ENCODE measurements at places on chromosomes 2 and 18.

DNA sequence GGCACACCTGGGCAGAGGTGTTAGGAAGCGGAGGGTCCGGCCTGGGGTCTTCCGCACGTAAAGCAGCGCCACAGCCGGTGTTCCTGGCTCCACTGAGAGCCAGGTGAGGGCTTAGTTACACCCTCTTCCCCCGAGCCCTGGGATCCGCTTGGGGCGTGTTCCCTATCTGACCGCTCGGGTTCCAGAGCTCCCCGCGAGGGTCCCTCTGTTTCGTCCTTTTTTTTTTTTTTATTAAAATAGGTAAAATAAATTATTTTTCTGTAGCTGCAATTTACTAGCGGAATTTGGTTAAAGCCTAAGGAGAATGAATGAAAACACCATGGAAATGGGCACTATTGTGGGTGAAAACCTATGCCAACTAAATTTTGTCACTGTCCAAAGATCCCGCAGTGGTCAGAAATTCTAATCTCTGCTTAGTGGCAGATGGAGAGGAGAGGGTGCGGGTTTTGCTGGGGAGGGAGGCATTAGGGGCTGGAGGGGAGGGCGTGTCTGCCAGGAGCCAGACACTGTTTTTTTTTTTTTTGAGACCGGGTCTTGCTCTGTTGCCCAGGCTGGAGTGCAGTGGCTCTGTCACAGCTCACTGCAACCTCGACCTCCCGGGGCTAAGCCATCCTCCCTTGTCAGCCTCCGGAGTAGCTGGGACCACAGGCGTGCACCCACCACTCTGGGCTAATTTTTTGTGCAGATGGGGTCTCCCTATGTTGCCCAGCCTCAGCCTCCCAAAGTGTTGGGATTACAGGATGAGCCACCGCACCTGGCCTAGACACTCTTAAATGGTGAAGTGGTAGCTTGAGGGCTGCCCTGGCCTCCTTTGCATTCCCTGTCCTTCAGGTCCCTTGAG, 834 bp downstream of the PDCL3 start:
- DNase-seq, result no peak

DNA sequence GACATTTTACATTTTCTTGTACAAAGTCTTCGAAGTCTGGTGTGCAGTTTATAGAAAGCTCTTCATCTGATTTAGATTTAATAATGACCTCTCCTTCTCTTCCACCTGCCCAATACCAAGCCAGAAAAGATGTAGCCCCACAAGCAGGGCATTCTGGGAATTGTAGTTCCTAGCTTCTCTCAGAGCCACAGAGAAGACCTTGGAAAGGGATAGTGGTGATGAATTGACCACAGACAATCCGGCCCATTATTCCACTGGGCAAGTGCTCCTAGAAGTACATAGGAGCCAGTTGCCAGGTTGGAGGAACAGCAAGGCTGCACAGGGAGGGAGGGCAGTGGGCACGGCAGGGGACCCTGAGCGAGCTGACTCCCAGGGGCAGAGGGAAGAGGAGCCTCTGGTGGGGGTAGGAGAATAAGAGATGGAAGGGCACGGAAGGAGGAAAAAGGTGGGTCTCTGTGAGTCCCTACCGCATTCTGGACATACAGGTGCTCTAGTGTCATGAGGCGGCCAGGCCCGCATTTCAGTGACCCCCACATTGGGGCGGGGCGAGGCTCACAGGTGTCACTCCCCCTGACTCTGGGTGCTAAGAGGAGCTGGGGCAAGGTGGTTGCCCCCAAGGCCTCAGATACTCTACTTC, 152.5 kb upstream of the HAAO start:
- no peak for DNase-seq

DNA sequence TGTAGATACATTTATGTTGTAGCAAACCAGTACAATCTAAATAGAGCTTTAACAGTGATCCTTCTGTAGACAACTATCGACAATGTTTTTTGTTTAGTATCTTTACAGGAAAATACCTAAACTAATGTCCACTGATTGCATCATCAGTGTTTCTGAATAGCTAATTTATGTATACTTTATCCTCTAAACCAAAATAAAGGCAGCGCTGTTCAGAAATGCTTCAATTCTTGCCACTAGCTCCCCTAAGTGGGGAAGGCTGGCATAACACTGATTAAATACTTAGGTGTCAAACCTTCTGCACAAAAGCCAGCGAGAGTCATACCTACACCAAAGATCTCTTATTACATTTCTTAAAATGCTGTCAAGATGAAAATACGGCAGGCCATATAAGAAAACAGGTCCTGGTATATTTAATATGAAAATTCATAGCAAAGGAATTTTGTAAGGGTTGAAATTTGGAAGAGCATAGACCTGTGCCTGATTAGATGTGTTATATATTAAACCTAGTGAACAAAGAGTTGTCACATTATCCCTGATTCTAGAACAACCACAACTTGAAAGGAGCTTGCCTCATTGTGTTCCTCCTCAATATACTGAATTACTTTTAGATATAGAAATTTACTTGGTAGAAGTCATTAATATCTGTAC, 1693.4 kb upstream of the SLC39A10 start:
- DNase-seq, result peak; percentile 35

DNA sequence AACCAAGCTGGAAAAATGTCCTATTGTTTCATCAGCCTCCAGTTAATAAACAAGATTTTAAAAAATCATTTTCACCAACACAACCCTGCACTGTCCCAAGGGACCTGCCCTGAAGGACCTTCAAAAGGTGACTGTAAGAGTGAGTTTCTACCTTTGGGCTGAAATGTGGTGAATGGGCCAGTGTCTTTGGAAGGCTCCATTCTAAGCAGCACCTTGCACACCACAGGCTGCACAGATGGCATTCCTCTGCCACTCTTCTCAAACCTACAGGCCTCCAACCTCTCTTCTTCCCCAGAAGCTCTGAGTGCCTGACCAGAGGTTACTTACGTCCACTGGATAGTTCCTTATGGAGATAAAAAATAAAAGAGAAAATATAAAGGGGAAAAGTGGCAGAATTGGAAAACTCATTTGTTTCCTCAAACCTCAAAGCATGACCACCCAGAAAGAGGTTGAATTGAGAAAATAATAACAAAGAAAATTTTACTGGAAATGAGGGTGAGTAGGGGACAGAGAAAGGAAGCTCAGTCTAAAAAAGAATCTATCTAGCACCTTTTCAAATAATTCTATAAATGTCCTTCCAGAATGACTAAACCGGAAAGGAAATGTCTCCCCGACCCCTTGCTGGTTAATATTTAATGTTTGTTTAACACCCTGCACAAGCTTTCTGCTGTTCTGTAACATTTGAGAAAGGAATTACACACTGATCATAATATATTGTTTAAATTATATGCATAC, 175.7 kb downstream of the METTL4 start:
- DNase-seq, result no peak

DNA sequence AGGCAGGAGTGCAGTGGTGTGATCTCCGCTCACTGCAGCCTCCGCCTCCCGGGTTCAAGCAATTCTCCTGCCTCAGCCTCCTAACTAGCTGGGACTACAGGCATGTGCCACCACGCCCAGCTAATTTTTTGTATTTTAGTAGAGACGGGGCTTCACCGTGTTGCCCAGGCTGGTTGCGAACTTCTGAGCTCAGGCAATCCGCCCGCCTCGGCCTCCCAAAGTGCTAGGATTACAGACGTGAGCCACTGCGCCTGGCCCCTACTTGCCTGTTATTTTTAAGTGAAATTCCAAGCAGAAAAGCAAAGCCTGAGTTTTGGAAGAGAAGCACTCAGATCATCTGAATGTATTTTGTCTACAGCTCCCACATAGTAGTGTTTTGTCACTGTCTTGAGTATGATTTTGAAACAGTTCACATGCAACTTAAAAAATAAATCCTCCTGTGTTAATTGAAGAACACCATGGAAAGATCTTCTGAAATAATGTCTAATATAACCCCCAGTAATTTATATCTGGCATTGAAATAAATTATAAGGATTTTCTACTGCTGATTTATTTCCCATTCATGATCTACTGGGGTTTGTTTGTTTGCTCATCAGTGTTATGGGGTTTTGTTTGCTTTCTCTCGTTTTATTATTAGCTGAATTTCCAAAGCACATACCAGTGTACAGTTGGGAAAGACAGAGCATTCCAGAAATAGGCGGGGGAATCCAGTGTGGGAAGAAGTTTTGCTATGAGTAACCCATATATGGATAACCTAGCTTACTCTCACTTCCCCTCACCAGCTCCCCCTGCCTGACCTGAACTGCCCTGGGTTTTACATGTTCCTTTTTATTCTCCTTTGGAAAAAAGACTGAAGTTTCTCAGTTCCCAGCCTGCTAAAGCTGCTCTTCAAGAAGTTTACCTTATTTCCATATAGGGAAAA, 80.1 kb upstream of the MAP3K20 start:
- peak; percentile 75 for DNase-seq

DNA sequence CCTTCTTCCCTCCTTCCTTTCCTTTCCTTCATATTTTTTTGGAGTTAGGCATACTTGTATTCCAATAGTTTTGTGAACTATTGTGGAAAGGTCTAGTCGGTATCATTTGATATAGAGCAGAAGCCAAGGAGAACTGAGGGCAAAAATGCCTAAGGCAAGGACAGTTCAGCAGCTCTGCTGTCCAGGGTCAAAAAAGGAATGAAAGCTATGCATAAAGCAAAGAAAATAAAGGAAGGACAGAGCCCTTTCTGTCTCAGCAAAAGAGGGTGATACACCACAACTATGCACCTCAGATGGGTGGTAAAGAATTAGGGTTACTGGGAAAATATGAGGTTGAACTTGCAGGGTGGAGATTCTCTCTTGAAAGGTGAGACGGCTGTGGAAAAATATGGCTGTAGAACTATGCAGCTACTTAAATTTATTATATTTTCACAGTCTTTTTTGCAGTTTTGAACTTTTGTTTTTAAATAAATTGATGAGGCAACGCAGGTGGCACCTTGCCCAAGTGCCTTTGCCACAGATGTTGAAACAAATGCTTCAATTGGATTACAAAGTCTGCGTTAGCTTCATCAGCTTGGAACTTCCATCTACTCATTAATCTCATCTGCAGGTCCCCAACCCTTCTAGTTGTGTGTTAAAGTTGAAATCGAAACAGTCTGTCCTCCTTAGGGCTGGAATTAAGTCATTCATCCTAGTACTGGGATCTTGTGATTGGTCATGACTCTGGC, 20.8 kb downstream of the LHCGR start:
- no peak for DNase-seq

- no peak for DNase-seq
These were observed 12.7 kb upstream of the FHOD3 start for GRCh38 chr18:36284671-36285295.

DNA sequence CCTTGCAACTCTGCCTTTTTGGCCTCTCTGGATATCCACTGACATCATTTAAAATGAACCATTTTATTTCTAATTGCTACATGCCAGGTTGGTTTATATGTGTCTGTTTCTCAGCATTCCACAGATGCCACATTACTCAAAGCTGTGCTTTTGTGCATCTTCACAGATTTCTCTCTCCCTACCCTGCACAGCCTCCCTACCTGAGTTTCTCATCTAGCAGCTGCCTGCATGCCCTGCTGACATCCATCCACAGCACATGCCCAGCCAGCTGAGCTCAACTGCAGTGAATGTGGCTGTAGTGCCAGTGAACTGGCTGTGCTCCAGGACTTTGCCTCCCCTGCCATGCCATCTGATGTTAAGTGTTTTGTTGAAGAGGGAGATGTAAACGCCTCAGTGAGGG, 44.5 kb downstream of the PKP4 start:
- no peak for DNase-seq

DNA sequence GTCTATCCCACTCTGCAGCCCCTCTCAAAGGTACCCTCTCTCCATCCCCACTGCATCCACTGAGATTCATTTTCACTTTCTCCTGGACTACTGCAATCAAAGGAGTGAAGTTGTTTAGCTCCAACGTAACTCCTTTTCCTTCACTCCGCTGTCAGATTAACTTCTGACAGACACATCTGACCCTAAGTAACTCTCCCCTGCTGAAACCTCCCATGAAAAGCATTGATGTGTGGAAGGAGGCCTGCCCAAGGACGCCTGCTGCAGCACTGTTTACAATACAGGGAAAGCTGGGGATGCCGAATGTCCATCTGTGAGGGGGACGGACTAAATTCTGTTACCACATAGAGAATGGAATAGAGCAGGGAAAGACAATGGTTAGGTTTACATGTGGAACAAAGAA, 114.8 kb downstream of the TMEM163 start:
- no peak for DNase-seq

DNA sequence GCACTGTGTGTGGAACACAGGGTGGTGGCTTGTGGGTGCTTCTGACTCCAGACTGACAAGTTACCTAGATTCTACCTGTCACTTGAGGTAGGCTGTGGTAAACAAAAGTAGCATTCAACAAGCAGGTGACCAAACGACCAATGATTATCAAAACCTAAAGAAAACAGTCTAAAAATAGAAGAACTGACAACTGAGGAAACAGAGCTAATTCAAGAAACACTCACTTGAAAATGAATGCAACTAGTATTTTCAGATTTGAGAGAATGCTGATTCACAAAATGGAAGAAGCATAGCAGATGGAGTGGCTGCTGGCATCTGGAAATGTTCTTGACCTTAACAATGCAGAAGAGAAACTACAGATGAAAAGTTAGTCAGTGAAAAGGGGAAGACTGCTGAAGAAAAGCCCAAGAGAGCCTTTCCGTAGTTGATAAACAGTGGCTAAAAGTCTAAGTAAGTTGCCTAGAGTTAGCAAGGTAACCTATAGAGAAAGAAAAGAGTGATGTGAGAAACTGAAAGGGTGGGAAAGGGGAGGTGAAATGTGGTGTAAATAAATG, 170.4 kb downstream of the NCK2 start:
- DNase-seq, result no peak

GRCh38 chr2:220442012-220442411, 814.6 kb downstream of the SLC4A3 start:
- DNase-seq, result no peak

DNA sequence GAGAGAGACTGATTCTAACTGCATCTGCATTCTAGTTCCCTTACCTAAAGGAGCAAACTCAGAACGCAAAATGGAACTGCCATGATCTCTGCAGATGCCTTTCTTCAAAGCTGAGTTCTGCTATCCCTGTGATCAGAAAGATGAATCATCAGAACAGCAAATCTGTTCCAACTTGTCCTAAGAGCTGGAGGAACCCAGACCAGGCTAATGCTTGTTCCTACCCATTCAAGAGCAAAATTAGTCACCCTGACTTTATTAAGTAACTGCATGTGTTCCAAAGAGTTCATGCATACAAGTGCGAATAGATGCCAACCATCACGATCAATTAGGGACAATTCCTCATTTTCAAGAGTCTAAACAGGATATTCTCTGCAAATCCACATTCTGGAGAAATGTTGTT, 46.5 kb downstream of the MBP start:
- no peak for DNase-seq
